ENCODE measurements at places on chromosomes 13 and 19.

GRCh38 chr19:17281391-17282304 is at the start of gene ANKLE1:
ANKLE1 (plus strand) TSS chr19:17281901; CDS start chr19:17281921, 20 bp downstream.
- DNase-seq: no peak

DNA sequence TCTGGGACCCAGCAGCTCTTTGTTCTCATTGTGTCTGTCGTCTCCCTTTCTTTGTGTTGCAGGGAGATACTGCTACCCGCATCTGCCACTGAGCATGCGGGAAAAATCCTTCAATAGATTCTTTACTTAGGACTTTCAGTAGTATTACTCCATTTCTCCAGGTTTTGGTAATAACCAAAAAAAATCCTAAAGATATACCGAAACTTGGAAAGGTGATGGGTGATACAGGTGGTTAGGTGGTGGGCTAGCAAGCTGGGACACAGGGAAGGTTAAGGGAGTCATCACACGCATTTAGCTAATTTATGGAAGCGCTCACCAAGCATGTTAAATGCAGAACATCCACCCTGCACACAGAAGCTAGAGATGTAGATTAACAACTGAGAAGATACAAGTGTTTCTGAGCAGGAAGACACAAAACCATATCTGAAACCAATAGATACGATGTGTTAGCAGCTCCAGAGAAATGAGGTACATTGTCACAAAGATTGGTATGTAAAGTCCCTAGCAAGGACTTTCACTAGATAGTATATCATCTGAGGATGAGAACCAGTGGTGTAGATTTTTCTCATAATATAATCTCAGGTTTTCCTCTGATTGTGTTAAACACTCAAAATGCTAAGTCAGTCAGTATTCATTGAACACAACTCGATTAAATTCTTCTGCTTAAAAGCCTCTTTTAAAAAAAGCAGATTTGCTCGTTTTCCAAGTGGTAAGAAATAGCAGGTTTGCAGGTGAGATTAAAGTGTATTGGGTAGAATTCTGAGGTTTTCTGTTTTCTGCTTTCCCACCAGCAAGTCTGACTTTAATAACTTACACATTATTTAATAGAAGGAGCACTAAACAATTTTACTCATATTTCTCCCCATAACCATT is 1.2 kb upstream of the SLAIN1 start:
- no peak for DNase-seq

DNA sequence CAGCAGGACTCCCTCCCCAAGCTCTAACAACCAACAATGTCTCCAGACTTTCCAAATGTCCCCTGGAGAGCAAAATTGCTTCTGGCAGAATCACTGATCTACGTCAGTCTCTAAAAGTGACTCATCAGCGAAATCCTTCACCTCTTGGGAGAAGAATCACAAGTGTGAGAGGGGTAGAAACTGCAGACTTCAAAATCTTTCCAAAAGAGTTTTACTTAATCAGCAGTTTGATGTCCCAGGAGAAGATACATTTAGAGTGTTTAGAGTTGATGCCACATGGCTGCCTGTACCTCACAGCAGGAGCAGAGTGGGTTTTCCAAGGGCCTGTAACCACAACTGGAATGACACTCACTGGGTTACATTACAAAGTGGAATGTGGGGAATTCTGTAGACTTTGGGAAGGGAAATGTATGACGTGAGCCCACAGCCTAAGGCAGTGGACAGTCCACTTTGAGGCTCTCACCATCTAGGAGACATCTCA is 6.2 kb upstream of the CEACAM5 start:
- DNase-seq: peak; percentile 27

GRCh38 chr13:69857183-69857821 is 250.3 kb upstream of the ATXN8OS start:
- DNase-seq: no peak

DNA sequence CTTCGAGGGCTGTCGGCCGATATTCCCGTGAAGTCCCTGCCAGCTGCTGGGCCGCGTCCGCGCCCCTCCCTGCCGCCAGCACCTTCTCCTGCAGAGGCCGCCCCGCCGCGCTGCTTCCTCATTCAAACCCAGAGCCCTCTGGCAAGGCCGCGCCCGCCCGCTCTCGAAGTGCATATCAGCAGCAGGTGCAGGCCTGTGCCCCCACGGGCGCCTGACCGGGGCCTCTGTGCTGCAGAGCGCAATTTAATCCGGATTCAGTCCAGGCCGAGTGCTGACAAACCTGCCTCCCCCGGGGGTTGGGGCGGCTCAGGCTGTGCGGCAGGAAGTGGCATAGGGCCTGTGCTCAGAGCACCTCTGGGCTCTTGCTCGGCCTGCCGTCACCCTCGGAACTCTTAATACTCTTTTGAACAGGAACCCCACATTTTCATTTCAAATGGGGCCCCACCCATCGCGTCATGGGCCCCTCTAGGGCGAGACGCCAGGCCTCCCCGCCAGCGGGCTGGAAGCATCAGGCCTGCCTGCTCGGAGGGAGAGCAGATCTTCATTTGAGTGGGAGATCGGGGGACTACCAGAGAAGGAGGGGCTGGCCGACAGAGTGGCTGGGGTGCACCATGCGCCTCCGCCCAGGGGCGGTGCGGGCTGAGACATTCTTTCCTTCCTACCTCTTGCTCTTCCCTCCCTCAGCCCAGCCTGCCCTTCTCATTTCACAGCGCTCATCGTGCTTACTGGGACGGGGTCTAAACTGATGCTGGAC is 125.7 kb downstream of the TNFRSF19 start:
- DNase-seq: no peak

- no peak for DNase-seq
Observed at GRCh38 chr13:109626386-109627171, 159.8 kb downstream of the IRS2 start.

GRCh38 chr13:24220086-24220703 is 59.7 kb downstream of the SPATA13 start:
- peak; percentile 17 for DNase-seq

- no peak for DNase-seq
Observed at GRCh38 chr13:94178625-94179244, 300.7 kb downstream of the DCT start.

Data from HS-27A (cell line).